Activated CD4-positive, alpha-beta T cell treated with anti-CD3 and anti-CD28 coated beads for 1 hour (primary cell): ENCODE measurements at places on chromosomes 2 and 18.

- DNase-seq: no peak
These were observed 71.8 kb downstream of the NUP35 start for GRCh38 chr2:183195998-183196409.

- DNase-seq: no peak
These were observed 61.8 kb downstream of the CABYR start for GRCh38 chr18:24200494-24201290.

GRCh38 chr2:1728821-1729220 lies 15.5 kb downstream of the PXDN start:
- DNase-seq: no peak

DNA sequence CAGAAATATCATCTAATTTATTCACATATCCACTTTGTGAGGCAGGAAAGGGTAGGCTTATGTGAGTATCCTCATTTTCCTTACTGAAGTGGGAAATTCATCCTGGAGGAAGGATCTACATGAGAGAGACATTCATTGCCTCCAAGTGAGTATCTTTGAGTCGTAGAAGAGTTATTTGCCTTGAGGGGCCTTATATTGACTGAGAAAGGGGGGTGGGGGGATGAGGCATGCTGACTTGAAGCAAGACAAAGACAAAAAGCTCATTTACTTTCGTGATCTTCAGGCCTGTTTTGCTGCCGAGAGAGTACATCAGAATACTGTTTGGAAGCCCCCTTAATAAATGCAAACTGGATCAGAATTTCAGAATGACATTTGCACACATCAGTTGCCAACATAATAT lies 17.6 kb upstream of the NEDD4L start:
- no peak for DNase-seq

DNA sequence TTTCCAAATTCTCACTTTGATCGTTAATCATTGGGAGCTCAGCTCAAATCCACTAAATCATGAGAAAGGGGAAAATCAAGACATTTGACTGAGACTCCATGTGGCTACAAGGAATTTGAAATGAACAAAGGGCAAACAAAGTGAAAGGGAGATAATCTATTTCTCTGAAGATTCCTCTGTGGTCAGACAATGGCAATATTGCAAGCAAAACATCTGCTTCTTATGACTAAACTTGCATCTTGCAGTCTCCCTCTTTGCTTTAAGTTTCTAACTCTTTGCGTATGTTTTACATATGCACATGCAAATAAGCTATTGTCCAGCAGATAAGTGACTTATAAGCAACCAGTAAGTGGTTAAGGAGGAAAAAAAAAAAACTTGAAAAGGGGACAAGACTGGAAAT lies 299.1 kb upstream of the NXPH2 start:
- no peak for DNase-seq

- DNase-seq: no peak
These were observed 614.5 kb downstream of the IRS1 start for GRCh38 chr2:226184940-226185615.

DNA sequence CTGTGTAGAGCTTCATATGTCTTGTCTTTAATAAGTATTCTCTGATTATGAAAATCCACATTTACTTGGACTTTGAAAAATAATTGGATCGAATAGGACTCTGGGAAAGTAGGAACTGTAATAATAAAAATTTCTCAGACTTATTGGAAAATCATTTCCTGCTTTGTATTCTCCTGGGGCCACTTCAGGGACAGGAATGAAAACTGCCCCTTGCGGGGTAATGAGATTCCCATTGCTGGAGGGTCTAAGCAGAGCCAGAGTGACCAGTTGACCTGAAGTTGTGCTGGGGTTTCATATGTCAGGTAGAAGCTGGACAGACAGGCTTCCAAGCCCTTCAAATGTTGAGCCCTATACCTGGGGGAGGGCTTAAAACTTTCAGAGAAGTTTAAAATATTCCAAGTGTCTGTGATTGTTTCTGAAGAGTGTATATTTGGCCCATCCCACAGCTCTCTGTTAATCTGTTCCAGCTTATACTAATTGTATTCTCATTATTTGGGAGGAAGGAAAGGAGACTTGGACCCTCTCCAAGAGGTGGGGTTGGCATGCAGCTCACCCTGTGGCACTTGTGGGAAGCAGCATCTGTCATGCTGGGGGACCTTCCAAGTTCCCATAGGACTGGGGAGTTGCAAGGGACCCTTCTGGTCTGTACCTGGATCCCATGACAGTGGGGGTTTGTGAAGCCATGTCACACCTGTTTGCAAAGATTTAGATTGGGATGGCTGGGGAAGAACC lies 268.7 kb upstream of the ATP5MC3 start:
- no peak for DNase-seq

GRCh38 chr2:31688282-31688681 lies 107.5 kb upstream of the SRD5A2 start:
- no peak for DNase-seq

GRCh38 chr2:55052129-55053061 lies 2.1 kb upstream of the RTN4 start:
- no peak for DNase-seq

GRCh38 chr2:64988420-64989125 lies 626 bp upstream of the SLC1A4 start:
- DNase-seq: peak; percentile 12

DNA sequence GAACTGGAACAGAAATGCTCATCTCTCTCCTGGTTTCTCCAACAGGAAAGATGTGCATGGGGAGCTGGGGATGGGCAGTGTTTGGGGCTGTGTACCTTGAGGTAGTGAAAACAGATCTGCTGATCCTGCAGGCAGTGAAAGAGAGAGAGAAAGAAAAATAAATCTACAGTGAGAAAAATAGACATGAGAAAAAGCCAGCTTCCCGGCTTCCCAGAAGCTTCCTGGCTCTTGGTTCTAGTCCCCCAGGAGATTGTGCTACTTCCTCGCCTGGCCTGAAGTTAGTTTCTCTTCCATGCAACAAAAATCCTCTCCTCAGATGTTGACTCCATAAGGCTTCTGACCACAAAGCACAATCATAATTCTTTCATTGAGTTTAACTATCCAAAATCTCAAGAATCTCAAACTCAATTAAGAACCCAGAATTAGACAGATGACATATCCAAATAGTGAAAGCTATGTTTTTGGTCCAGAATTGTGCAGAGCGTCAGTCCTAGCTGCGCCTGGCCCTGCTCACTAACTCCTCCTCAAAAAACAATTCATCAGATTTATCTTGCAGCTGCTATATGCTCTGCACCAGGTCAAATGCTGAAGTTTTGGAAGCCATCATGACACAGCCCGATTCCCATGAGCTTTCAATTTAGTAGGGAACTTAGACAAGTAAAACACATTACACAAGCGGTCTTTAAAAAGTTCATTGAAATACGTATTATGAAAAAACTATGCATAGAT lies 20.1 kb upstream of the NAB1 start:
- no peak for DNase-seq

GRCh38 chr18:59884351-59884750 lies 15.4 kb upstream of the PMAIP1 start:
- DNase-seq: no peak

GRCh38 chr2:20346565-20347381 lies 3.9 kb downstream of the PUM2 start:
- DNase-seq: no peak

DNA sequence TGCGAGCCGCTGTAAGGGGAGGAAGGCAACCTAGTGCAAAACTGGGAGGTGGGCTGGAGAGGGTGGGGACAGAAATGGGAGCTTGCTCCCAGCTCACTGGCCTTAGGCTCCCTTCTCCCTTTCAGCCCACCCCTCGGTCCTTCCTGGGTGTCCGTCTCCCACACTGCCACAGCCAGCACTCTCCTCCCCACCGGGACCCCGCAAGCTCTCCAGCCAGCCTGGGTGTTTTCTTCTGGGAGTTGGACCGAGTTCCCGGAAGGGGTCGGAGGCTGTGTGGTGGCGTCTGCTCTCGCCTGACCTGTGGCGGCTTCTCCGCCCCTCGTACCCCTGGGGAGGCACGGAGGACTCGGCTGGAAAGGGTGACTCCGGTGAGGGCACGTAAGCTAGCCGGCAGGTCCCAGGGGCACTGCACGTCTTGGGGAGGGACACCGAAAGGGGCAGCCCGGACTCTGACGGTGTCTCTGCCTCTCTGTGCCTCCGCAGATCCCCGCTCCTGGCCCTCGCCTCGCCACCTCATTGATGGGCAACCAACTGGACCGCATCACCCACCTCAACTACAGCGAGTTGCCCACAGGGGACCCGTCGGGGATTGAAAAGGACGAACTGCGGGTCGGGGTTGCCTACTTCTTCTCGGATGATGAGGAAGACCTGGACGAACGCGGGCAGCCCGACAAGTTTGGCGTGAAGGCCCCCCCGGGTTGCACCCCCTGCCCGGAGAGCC lies 1.1 kb downstream of the LRATD1 start:
- DNase-seq: no peak

DNA sequence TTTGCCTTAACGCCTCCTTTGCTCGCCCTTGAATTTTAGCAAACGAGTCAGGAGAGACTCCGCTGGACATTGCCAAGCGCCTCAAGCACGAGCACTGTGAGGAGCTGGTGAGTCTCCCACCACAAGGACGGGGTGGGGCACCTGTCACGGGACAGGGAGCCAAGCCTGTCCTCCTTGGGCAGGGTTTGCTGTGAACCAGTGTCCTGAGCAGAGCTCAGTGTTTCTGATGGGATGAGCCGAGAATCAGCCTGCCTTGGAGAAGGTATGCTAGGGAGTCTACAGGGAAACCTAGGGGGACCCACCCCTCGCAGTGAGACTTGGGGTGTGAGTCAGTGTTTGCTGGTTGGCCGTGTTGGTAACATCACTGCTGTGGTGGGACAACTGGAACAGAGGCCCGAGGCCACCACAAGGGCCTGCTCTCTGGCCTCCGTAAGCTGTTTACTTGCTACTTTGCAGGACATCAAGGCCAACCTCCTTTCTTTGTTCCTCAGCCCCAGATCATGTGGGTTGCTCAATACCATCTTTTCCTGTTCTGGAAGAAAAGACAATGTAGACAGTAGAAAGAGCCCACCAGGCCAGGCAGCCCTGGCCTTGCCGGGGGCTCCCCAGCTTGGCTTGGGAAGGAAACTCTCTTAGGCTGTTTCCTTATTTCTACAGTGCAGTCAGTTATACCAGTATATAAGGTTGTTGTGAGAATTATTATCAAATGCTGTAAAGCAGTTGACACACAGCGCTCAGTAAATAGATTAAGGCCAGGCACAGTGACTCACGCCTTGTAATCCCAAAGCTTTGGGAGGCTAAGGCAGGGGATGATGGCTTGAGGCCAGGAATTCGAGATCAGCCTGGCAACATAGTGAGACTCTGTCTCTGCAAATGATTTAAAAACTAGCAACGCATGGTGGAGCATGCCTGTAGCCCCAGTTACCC lies 42.4 kb downstream of the ITGB1BP1 start:
- DNase-seq: no peak

DNA sequence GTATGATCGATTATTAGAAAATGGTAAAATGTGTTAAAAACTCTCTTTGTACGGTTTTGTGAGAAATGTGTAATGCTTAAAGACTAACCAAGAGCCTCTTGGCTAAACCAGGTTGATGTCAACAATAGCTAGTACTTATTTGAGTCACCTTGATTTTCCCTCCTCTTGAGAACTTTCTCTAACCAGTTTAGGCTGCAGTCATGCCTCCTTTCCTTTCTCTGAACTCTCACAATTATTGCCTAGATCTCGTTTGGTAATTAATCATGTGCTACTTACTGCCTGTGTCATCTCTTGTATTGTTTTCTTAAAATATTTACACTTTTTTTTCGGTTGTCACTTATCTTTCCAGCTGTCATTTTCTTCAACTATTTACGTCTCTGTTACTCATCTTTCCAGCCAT lies 1.1 kb upstream of the EPC2 start:
- DNase-seq: no peak

DNA sequence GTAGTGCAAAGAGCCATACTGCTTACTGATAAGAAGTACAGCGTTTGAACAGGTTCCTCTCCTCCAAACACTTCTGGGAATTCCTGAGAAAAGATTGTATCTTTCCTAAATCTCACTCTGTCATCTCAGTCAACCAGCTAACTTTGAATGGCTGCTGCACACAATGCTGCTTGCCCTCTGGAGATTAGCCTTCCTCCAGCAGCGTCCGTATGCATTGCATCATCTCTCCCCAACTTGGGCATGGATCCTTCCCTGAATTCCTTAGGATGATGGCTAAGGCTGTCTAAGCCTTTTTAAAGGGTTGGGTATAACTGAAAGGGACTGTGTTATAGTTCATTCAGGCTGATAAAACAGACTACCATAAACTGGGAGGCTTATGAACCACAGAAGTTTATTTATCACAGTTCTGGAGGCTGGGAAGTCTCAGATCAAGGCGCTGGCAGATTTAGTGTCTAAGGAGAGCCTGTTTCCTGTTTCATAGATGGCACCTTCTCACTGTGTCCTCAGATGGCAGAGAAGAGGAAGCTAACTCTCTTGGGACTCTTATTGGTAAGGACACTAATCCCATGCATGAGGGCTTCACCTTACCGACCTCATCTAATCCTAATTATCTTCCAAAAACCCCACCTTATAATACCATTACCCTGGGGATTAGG lies 105.3 kb downstream of the PAX3 start:
- DNase-seq: no peak

DNA sequence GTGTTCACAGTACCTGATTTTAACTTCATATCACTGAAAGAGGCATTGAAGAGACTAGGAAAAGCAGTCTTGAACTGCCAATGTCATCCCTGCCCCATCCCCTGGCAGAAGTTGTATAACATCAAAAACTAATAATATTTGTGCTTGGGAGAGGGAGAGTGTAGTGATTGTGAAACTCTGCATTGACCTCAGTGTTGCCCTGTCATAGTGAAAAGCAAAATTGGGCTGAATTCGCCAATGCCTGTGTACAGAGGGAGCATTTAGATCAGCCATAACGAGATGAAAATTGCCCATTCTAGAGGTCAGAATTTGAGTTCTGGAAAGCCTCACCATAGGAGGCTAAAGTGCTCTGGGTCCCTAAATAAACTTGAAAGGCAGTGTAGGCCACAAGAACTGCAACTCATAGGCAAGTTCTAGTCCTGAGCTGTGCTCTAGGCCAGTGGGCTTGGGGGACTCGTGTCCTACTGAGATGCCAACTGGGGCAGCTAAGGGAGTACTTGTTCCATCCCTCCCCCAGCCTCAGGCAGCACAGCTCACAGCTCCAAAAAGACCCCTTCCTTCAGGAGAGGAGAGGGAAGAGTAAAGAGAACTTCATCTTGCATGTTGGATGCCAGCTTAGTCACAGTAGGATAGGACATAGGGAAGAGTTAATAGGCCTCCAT lies 855.6 kb downstream of the TSN start:
- DNase-seq: no peak

- DNase-seq: no peak
These were observed 82.1 kb downstream of the ZBTB7C start for GRCh38 chr18:48326901-48327675.

DNA sequence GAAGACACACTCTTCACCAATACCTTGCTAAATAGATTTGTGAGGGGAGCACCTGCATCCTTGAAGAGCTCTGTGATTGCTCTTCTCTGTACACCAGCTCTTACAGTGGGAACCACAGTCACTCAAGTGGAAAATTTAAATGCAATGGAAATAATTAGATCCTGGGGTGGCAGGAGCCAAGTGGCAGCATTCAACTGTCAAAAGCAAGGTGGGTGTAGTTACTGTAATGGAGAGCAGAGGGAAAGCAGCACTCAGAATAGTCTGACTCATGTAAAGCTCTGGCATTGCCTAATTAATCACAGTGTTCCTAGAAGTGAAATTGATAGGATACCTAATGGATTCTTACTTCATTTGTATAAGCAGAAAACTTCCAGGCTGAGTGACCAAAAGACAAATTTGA lies 245.8 kb downstream of the KCNE4 start:
- DNase-seq: no peak

GRCh38 chr2:67883316-67884087 lies 179.3 kb downstream of the C1D start:
- no peak for DNase-seq

GRCh38 chr2:97699765-97700444 lies 13.5 kb upstream of the ZAP70 start:
- no peak for DNase-seq

GRCh38 chr2:9905413-9905812 lies 46.1 kb upstream of the GRHL1 start:
- DNase-seq: no peak
